Left lung (tissue), 14 donors: ENCODE measurements at places on chromosomes 6 and 20. TPM values are rescaled to one million over a fixed set of nuclear protein-coding genes. Genes with fewer than 3 reads are reported as not detected.

LHFPL5 gene
- not detected for polyA plus RNA-seq

POLR1H gene
- polyA plus RNA-seq, result 36.9 TPM

HTR1E gene
- polyA plus RNA-seq, result 0.48 TPM

NFATC2 gene
- polyA plus RNA-seq, result 9.7 TPM

CCM2L gene
- polyA plus RNA-seq, result 14.1 TPM

GABRR1 gene
- polyA plus RNA-seq, result not detected

ADGRG6 gene
- polyA plus RNA-seq, result 160 TPM

GSTA2 gene
- not detected for polyA plus RNA-seq

OR2B6 gene
- polyA plus RNA-seq, result 0.28 TPM

BMP2 gene
- 22.1 TPM for polyA plus RNA-seq

QRSL1 gene
- 18.6 TPM for polyA plus RNA-seq

GPANK1 gene
- polyA plus RNA-seq, result 22.8 TPM

RHAG gene
- 2.0 TPM for polyA plus RNA-seq

SF3B5 gene
- polyA plus RNA-seq, result 118 TPM

LPIN3 gene
- polyA plus RNA-seq, result 9.6 TPM

BTBD9 gene
- polyA plus RNA-seq, result 14.2 TPM

LRFN2 gene
- 0.16 TPM for polyA plus RNA-seq

CFB gene
- 6.9 TPM for polyA plus RNA-seq

IP6K3 gene
- 3.3 TPM for polyA plus RNA-seq

SMIM28 gene
- not detected for polyA plus RNA-seq

WFDC8 gene
- polyA plus RNA-seq, result not detected

FRK gene
- polyA plus RNA-seq, result 3.9 TPM

SERPINB1 gene
- 29.9 TPM for polyA plus RNA-seq

SLC32A1 gene
- polyA plus RNA-seq, result not detected
